ENCODE measurements at places on chromosomes 4 and X. TPM values are rescaled to one million over a fixed set of nuclear protein-coding genes. Genes with fewer than 3 reads are reported as not detected.

- no peak for DNase-seq
- no peaks in the 10 kb centered on the region for H3K27me3 ChIP-seq
- no peak overlapping the region for H3K27ac ChIP-seq
- H3K4me1 ChIP-seq, result no peaks in the 10 kb centered on the region
- H3K4me3 ChIP-seq, result no peak overlapping the region
- no peaks in the 10 kb centered on the region for H3K36me3 ChIP-seq
Observed at GRCh38 chrX:146186540-146186939, 368.9 kb downstream of the SLITRK2 start.

DNA sequence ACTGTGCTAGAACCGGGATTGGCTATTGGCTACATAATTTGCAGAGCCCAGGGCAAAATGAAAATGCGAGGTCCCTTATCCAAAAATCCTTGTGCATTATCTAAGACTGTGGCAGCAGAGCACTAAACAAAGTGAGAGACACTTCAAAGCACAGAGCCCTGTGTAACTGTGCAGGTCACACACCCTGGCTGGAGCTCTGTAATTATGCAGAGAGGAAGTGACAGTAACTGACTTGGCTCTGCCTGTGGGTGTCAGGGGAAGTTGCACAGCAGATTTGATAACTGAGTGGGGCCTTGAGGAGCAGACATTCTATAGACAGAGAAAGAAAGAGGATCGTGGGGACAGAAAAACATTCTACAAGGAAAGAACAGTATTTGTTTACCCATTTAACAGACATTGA is 173.5 kb upstream of the FMR1 start:
- H3K4me1 ChIP-seq, result no peaks in the 10 kb centered on the region
- no peak for DNase-seq

DNA sequence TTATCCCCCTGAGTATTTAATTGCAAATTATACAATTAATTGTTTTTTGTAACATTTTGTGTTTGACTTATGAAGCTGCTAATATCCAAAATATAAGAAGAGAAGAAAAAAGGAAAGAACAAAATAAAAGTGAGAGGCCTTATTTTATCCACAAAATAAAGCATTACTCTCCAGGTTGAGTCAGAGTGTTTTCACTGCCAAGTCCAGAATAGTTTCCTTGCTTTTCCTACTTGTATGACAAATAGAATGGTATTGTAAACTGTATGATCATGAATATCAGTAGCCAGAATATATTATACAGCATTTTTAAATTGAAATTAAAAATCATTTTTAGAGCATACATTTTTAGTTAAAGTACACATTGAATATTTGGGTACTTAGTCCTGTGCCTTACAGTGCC is 237.8 kb downstream of the NDST4 start:
- H3K4me1 ChIP-seq, result no peaks in the 10 kb centered on the region
- no peaks in the 10 kb centered on the region for H3K36me3 ChIP-seq

DNA sequence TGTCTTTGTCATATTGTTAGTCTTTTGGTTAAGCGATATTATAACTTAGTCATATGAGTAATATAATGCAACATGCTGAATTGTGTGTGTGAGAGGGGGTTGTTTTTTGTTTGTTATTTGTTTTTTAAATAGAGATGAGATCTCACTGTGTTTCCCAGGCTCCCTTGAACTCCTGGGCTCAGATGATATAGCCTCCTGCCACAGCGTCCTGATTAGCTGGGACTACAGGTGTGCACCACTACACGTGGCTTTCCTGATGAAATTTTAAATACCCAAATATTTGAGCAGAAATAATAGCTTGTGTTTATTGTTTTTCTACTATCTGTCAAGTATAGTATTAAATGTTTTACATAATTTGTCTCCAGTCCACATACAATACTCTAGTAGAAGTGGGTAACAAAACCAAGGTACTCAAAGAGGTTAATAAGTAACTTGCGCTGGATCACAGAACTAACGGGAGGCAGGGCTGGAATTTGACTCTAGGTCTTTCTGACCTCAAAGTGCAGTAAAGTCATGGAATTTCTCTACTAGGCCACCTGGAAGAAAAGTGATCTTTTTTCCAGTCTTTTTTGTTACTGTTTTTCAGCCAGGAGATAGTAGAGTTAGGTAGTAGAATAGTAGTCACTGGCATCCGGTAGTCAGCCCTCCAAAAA is 47.8 kb downstream of the CLCN3 start:
- H3K4me1 ChIP-seq, result peaks cover 13% of the 10 kb centered on the region
- no peak overlapping the region for H3K27ac ChIP-seq
- H3K36me3 ChIP-seq, result no peaks in the 10 kb centered on the region
- H3K4me3 ChIP-seq, result no peak overlapping the region
- H3K27me3 ChIP-seq, result no peaks in the 10 kb centered on the region

GRCh38 chr4:81351654-81352445 is 119.9 kb downstream of the RASGEF1B start:
- H3K4me1 ChIP-seq, result no peaks in the 10 kb centered on the region
- H3K27me3 ChIP-seq, result no peaks in the 10 kb centered on the region
- no peaks in the 10 kb centered on the region for H3K36me3 ChIP-seq
- no peak overlapping the region for H3K27ac ChIP-seq

GRCh38 chrX:30967516-30967915 is 78.5 kb upstream of the TAB3 start:
- no peak for DNase-seq
- no peaks in the 10 kb centered on the region for H3K27me3 ChIP-seq
- peaks cover 4% of the 10 kb centered on the region for H3K4me1 ChIP-seq
- no peak overlapping the region for H3K4me3 ChIP-seq

DNA sequence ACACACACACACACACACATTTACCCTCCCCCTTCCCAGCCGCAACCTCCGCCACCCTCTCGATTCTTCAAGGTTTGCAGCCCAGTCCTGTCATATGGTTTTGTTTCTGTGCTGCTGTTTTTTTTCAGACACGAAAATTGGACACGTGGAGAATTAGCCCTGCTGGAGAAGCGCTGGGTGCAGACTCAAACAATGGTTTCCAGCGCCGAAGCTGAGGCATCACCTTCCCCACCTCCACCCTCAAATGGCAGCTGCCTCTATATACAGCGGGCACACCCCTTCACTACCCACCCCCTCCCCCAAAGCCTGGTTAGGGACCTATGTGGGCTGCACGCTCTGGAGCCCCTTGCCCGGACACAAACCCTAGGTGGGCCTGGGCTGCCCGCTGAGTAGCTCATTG is 87.9 kb downstream of the BCOR start:
- H3K27ac ChIP-seq, result no peak overlapping the region
- no peaks in the 10 kb centered on the region for H3K36me3 ChIP-seq
- DNase-seq, result no peak

DNA sequence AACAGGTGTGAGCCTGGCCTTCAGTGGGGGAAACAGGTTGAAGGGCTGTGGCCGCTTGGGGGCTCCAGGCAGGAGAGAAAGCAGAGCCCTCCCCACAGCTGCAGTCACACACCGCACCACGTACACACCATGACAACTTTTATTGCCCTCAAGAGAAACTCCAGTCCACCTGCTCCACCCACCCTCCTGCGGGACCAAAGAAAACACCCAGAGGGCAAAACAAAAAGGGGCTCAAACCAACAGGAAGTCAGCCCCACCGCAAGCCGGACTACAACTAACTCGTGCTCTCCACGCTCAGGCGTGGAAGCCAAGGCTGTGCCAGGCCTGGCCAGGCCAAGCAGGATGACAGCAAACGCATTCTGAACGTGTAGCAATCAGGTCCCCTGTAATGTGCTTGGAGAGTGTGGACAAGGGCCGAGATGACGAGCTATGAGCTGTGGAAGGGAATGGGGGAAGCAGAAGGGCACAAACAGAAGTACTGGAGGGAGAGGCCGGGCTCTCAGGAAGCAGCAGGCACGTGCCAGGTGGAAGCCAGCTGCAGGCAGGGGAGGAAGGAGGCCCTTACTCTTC is 12.7 kb downstream of the SLC6A8 start:
- H3K4me3 ChIP-seq, result no peak overlapping the region
- DNase-seq, result no peak
- H3K4me1 ChIP-seq, result no peaks in the 10 kb centered on the region
- no peaks in the 10 kb centered on the region for H3K27me3 ChIP-seq
- no peaks in the 10 kb centered on the region for H3K36me3 ChIP-seq

- DNase-seq, result no peak
- H3K27me3 ChIP-seq, result no peaks in the 10 kb centered on the region
- H3K27ac ChIP-seq, result no peak overlapping the region
- no peaks in the 10 kb centered on the region for H3K36me3 ChIP-seq
- H3K4me3 ChIP-seq, result no peak overlapping the region
Observed at GRCh38 chr4:126144543-126145237, 829.9 kb downstream of the FAT4 start.

DNA sequence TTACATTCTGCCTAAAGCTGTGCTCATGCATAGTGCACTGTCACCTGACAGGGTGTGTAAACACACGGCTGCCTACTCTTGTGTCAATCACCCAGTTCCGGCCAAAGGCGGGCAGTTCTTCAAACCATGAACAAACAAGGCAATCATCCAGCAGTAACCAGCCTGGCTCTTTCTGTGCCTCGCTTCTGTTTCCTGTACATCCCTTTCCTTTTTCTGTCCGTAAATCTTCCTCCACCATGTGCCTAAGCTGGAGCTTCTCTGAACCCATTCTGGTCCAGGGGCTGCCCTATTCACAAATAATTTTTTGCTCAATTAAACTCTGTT is 60.8 kb upstream of the CBR4 start:
- no peaks in the 10 kb centered on the region for H3K4me1 ChIP-seq
- no peaks in the 10 kb centered on the region for H3K36me3 ChIP-seq
- H3K4me3 ChIP-seq, result no peak overlapping the region
- H3K27me3 ChIP-seq, result no peaks in the 10 kb centered on the region

- no peaks in the 10 kb centered on the region for H3K36me3 ChIP-seq
- no peak overlapping the region for H3K27ac ChIP-seq
- no peak overlapping the region for H3K4me3 ChIP-seq
- H3K4me1 ChIP-seq, result no peaks in the 10 kb centered on the region
Observed at GRCh38 chr4:148435654-148436406, 6.4 kb downstream of the NR3C2 start.

GRCh38 chrX:148929686-148930085 is 429.3 kb downstream of the AFF2 start:
- H3K4me1 ChIP-seq, result no peaks in the 10 kb centered on the region
- DNase-seq, result no peak
- H3K4me3 ChIP-seq, result no peak overlapping the region
- H3K27me3 ChIP-seq, result no peaks in the 10 kb centered on the region
- H3K27ac ChIP-seq, result no peak overlapping the region

DNA sequence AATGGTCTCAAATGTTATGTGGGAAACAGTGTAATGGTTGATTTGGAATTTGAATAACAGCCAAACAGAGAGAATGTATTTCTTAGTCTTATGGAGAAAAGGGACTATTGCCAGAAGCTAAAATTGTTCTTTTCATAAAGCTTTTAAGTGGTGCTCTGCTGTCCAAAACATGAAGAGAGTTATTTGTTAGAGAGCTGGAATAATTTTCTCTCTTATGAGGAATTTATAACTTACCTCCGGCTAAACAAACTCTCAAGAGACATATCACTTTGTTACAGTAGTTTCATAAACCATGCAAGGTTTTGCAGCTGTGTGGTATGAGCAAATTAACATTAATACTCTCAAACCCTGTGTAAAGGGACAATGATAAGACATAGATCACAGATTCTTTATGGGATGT is 28.6 kb downstream of the SULT1B1 start:
- no peaks in the 10 kb centered on the region for H3K4me1 ChIP-seq
- no peak overlapping the region for H3K27ac ChIP-seq
- no peaks in the 10 kb centered on the region for H3K27me3 ChIP-seq
- no peak for DNase-seq
- no peak overlapping the region for H3K4me3 ChIP-seq

GRCh38 chrX:48490661-48491060 is 14.7 kb downstream of the FTSJ1 start:
- no peaks in the 10 kb centered on the region for H3K4me1 ChIP-seq
- H3K4me3 ChIP-seq, result no peak overlapping the region
- H3K36me3 ChIP-seq, result no peaks in the 10 kb centered on the region

ANKRD50 gene
- total RNA-seq, result not detected

DNA sequence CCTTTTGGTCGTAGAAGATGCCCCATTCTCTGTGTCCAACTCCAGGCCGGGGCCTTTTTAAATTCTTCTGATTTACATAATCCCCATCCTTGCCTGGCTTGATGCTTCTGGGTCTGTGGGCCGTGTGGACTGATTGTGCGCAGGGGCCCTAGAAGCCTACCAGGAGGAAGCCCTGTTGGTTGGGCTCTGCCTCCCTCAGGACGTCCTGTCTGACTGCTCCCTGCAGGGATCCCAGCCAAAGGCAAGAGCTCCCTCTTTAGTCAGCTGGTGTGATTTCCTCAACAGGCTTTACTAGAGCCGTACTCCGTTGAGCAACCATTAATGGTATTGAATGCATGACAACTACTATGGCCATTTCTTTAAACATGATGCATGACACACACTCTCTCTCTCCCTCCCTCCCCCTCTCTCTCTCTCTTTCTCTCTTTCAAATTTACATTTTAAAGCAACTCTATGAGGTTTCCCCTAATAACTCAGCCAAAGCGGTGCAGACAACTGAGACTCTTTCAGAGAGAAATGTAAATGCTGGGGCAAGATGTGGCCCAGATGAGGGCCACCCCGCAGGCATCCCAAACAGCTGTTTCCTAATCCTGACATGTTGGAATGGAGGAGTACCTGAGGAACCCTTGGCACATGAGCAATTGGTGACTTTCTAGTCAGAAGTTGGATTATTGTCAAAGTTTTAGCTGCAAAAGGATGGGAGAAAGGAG is 117.3 kb downstream of the DRD5 start:
- no peaks in the 10 kb centered on the region for H3K36me3 ChIP-seq
- H3K27ac ChIP-seq, result no peak overlapping the region
- H3K4me3 ChIP-seq, result no peak overlapping the region
- H3K4me1 ChIP-seq, result no peaks in the 10 kb centered on the region

- no peak for DNase-seq
- no peak overlapping the region for H3K4me3 ChIP-seq
- H3K4me1 ChIP-seq, result no peaks in the 10 kb centered on the region
- H3K36me3 ChIP-seq, result no peaks in the 10 kb centered on the region
Observed at GRCh38 chr4:13888112-13888511, 260.6 kb upstream of the BOD1L1 start.

GRCh38 chr4:172897046-172897445 is 271.6 kb upstream of the GALNT7 start:
- H3K27ac ChIP-seq, result no peak overlapping the region
- H3K36me3 ChIP-seq, result no peaks in the 10 kb centered on the region
- DNase-seq, result no peak
- H3K4me1 ChIP-seq, result no peaks in the 10 kb centered on the region

TLR6 gene
- total RNA-seq, result 12.4 TPM

GRCh38 chr4:150578745-150579501 is 3.0 kb upstream of the MAB21L2 start:
- H3K4me3 ChIP-seq, result no peak overlapping the region
- H3K4me1 ChIP-seq, result no peaks in the 10 kb centered on the region

GRCh38 chrX:28552882-28553829 is 34.1 kb upstream of the IL1RAPL1 start:
- H3K27me3 ChIP-seq, result no peaks in the 10 kb centered on the region
- DNase-seq, result no peak
- H3K4me1 ChIP-seq, result no peaks in the 10 kb centered on the region
- H3K36me3 ChIP-seq, result no peaks in the 10 kb centered on the region
- no peak overlapping the region for H3K27ac ChIP-seq

TRPC5OS gene
- total RNA-seq, result 0.22 TPM

DNA sequence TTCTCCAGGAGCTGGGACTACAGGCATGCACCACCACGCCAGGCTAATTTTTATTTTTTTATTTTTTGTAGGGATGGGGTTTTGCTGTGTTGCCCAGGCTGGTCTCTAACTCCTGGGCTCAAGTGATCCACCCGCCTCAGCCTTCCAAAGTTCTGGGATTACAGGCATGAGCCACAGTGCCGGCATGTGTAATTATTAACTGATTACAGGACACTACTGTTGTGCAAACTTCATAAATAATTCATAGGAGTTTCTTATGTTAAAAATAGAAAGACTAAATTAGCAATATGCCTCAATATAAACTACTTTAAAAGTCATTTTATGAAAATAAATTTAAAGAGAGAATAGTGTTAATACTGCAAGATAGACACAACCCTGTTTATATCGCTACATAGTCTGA is 221.9 kb downstream of the SNCA start:
- no peaks in the 10 kb centered on the region for H3K36me3 ChIP-seq
- DNase-seq, result no peak
- no peak overlapping the region for H3K27ac ChIP-seq

Measured in Karpas-422 (cell line).